Stimulated activated CD4-positive, alpha-beta T cell treated with anti-CD3 and anti-CD28 coated beads, Interleukin-15, amount 100 ng/mL, for 1 hour (primary cell): ENCODE measurements at places on chromosomes 6 and 20.

DNA sequence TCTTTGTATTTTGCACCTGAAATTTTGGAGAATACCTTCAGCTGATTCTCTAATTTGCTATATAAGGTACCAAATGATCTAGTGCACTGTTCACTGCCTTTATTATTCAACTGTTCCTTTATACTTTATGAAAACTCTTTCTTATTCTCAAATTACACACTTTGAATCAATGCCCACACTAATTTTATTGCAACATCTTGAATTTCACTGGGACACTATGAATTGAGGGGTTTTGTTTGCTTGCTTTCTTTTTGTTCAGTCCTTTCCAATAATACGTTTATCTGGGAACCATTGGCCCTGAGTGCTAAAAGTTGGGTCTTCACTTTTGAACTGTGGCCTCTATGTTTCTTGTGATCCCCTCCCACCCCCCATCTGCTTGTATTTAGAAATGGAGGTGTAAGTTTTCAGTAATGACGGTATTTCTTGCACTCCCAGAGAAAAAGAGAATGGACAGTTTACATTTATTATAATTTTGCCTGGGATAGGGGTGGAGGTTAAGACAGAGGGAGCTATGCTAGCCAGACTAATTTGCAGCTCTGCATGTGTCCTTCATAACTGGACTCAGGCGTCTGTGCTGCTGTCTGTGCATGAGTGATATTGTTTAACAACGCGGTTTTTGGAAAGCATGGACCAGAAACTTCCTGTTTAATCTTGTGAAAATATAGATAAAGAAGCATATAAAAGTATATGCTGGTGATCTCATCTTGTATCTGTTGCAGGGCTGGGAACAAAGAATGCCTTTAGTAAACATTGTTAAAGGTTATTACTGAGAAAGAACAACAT is 98.1 kb downstream of the DNAH8 start:
- DNase-seq, result no peak

DNA sequence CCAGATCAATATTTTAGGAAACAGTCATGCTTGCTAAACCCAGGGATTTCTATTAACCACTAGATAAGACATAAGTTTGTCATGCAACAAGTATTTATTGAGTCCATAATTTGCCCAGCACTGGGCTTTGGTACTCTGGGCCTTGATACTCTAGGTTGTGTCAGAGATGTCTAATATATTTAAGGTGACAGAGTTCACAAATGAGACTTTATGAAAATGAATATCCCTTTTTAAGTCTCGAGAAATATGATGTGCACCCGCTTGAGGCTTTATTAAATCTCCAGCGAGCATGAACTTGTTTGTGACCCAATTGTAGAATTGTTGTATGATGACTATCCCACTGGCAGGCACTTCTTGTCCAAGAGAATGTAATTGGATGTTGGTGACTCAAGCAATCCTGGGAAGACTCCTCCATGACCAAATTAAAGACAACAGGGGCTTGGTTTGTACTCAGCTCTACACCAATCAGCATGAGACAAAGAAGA is 109.2 kb downstream of the ESR1 start:
- no peak for DNase-seq

- no peak for DNase-seq
These were observed 73.8 kb upstream of the SCP2D1 start for GRCh38 chr20:18739751-18740166.

DNA sequence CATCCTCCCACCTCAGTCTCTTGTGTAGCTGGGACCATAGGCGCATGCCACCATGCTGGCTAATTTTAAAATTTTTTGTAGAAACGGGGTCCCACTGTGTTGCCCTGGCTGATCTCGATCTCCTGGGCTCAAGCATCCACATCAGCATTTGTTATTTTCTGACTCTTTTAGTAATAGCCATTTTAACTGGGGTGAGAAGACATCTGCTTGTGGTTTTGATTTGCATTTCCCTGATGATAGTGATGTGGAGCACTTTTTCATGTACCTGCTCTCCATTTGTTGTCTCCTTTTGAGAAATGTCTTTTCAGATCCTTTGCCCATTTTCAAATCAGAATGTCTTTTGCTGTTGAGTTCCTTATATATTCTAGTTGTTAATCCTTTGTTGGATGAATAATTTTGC is 22.2 kb upstream of the TULP4 start:
- no peak for DNase-seq
